ENCODE measurements at places on chromosomes 1 and 21.

GRCh38 chr1:78658901-78659300 lies 9.3 kb downstream of the IFI44 start:
- DNase-seq: no peak

DNA sequence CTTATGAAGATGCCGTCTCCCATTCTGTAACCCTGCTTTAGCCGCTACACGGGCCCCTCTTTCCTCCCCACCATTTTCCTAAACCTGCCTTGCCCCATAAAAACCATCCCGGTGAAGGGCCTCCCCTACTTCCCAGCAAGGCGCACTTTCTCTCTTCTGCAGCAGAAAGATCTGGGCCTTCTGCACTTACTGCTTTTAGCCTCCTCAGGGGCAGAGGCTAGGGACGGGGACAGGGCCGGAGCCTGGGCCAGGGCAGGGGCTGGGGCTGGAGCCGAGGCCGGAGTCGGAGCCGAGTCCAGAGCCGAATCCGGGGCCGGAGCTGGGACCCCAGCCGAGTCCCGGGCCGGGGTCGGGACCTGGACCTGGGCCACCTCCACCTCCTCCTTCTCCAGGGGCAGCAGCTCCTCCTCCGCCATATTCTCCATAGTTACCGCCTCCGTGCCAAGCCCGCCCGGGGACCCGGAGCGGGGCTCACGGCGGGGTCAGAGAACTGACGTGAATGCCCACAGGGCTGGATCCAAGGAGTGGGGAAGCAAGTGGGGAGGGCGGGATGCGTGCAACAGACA lies 382 bp downstream of the TRMT1L start:
- no peak for DNase-seq

- peak; percentile 77 for DNase-seq
Measured at GRCh38 chr1:182601416-182601786, 2.8 kb downstream of the RGS16 start.

DNA sequence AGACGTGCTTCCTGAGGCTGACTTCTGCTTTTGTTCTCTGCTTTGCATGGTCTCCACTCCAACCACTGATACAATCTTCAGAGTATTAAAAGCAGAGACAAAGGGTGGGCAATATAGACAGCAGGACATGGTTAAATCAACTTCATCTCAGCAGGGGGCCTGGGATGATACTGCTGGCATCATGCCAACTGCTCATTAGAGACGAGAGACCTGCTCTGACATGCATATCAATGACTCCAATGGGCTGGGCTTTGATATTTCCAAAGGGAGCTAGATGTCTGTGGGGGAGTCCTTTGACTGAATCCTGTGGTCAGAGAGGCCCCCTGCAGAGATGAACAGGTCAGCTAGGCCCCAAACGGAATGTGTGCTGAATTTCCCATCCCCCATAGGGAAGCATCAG lies 106.6 kb downstream of the ACTL8 start:
- DNase-seq: no peak

DNA sequence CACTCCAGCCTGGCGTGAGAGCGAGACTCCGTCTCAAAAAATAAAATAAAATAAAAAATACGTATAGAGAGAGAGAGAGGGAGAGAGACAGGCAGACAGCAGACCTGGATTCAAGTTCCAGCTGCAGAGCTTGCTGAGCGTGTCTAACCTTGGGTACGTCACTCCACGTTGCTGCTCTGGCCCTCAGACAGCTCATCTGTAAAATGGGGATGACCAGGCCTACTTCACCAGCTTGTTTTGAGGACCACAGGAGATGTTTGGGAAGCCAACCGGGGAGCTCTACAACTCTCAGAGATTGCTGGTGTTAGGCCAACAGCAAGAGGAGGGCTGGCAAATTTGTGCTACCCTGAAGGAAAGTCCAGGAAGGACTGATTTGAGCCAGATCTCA lies 499 bp upstream of the TRAF5 start:
- no peak for DNase-seq

- peak; percentile 36 for DNase-seq
Measured at GRCh38 chr1:32071758-32072621, 749 bp upstream of the TMEM39B start.

GRCh38 chr1:67441183-67441582 lies 11.0 kb upstream of the SERBP1 start:
- DNase-seq: no peak

GRCh38 chr1:20278692-20279130 lies 12.0 kb upstream of the VWA5B1 start:
- DNase-seq: no peak

DNA sequence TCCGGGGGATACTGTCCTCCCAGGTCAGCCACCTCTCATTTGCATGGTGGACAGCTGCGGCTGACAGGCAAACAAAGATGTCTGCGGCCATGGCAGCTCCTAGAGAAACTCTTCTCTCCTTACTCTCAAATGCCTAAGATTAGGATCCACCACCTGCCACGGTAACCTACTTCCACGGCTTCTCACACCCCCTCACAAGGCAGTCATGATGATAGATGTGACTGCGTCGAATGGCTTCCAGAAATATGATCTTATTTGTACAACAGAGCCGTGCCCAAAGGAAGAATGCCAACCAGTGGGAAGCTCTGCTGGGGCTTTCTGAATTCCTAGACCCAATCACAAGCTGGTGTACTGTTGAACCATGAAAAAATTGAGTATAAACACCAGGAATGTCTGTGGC lies 73.4 kb downstream of the BACE2 start:
- DNase-seq: no peak

DNA sequence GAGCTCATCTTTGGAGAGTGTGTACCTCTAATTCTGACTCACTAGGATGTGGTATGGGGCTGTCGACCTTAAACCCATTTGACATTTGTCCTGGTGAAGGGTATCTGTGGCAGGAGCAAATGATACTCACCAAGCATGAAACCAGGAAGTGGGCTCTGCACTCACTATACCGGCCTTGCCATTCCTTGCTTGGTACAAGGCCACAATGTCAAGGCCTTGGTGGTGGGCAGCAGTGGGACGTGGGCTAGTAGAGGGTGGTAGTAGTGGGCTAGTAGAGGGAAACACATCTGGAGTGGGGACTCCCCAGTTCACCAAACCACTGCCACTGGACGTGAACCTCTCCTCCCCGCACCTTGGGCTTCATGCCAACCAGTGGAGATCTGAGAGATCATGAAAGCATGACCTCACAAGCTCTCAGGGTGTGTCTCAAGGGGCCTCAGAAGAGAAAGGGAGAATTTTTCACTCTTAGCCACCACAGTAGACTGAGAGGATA lies 11.5 kb downstream of the TNFSF4 start:
- no peak for DNase-seq

- DNase-seq: peak; percentile 11
Measured at GRCh38 chr1:207344221-207344620, 22.7 kb downstream of the CD55 start.

DNA sequence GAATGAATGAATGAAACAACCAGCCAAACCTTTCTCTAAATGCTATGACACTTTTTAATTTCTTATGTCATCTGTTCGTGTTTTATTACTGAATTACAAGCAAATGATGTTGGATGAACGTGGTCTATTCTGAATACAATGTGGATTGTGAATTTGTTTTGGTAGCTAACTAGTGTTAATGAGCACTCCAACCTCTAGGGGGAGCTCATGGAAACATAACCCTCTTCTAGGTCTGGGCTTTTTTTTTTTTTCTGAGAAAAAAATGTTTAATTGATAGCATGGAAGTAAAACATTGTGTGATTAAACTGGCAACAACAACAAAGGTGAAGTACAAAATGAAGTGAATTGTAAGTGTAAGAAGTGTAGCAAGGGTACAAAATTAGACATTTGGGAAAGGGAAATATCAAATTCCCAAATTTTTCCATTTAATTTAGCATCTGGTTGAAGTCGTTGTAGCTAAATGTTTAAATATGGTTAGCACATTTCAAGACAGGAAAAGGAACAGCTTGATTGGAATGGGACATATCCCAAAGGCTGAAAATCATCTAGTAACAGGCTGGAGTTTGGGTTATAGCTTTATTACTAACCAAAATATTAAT lies 42.6 kb upstream of the PTGS2 start:
- DNase-seq: peak; percentile 56

DNA sequence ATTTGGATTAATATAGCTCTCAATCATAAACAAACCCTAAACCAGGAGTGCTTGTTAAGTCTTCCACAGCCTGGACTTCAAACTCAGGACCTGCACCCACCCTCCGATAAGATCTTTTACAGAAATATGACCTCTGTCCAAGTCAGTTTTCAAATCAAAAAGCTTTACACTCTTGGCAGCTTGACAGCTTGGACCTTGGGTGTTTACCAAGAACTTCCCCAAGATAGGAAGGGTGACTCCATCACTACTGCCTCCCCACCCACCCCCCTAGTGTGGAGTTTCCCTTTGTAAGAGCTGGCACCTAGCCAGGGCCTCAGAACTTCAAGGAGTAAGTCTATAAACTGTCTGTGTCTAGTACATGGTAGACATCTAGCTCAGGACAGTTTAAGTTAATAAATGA lies 9.6 kb downstream of the BCAR3 start:
- DNase-seq: no peak

- DNase-seq: peak; percentile 7
Measured at GRCh38 chr21:26946744-26947446, 20.0 kb downstream of the ADAMTS5 start.

GRCh38 chr1:177432897-177433296 lies 262.1 kb downstream of the BRINP2 start:
- DNase-seq: peak; percentile 7

GRCh38 chr1:243718893-243719292 lies 131.2 kb downstream of the AKT3 start:
- peak; percentile 74 for DNase-seq

DNA sequence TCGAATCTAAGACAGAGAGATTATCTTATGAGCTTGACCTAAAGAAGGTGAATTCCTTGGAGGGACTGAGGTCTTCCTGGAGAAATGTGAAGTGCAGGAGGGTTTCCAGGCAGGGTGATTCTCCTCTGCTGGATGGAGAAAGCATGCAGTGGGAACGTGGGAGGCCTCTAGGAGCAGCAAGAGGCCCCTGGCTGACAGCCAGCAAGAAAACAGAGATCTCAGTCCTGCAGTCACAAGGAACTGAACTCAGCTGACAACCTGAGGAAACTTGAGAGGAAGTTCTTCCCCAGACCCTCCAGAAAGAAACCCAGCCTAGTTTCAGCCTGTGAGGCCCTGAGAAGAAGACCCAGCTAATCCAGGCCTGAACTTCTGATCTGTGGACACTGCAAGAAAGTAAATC lies 345.9 kb downstream of the FAM72C start:
- DNase-seq: no peak

GRCh38 chr1:36782785-36783184 lies 251.5 kb downstream of the GRIK3 start:
- no peak for DNase-seq

DNA sequence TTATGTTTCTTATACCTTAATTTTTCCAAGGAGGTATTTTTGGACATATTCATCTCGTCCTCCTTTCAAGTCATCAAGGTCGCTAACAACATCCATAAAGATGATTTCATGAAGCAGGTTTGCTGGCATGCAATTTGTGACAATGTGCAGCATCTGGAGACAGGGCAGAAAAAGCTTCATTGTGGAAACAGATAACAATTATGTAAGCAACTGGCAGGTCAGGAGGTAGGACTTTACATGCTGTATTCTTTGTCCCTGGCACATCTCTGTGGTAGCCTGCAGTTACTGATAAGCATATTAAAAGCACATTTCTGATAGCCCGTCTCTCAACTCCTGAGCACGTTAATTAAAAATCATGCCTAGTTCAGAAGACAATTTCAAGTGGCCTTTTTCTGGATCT lies 156.8 kb downstream of the LEPR start:
- no peak for DNase-seq

GRCh38 chr1:156082309-156083091 lies at the start of gene MEX3A:
MEX3A (minus strand) TSS chr1:156082465; CDS start chr1:156081998, 467 bp downstream.
- peak; percentile 92 for DNase-seq

GRCh38 chr1:117112047-117112717 lies 9.4 kb downstream of the TRIM45 start:
- no peak for DNase-seq

DNA sequence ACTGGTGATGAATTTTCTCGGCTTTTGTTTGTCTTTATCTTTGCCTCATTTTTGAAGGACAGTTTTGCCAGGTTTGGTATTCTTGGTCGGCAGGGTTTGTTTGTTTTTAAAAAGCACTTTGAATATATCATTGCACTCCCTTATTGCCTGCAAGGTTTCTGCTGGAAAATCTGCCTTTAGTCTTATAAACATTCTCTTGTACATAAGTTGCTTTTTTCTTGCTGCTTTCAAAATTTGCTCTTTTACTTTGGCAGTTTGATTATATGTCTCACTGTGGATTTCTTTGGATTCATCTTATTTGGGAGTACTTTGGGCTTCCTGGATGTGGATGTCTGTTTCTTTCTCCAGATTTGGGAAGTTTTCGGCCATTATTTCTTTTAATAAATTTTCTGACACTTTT lies 58.1 kb upstream of the C1orf146 start:
- no peak for DNase-seq

DNA sequence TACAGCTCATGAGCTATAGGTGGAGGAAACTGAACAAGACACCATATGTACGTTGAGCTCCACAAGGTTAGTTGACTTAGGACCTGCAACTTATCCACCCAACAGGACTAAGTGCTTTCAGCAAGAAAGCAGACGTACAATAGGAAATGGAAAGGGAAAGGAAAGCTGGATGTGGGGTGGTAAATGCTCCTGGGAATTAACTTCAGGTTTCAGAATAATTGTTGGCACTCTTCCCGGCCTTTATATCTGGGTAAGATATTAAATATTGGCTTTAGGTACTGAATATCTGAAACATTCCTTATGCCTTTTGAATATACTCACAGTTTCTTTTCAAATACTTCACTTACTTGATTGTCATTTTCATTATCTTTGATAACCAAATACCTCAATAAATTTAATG lies 36.3 kb downstream of the GLMN start:
- no peak for DNase-seq

- no peak for DNase-seq
Measured at GRCh38 chr1:164982545-164982944, 374.0 kb downstream of the LMX1A start.

DNA sequence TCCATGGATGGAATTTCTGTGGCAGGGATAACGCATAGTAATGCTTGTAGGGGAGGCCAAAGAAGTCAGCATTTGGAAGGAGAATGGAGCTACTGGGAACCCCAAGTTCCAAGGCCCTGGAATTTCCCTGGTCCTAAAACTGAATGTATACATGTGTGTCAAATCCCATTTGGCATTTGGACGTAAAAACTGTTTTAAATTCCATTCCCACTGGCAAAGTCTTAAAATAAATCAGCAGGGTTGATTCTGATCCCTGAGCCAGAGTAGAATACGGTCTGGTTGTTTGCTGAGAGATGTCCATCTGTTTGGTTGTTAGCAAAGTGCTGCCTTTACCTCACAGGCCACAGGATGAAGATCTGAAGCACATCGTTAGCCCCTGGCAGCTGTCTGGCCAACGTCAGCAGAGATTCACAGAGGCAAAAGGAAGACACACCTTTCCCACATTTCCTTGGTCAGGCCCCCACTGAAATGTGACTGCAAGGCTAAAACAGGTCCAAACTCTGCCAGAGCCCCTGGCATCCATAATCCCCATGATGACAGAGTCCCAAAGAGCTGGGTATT lies 62.2 kb downstream of the GORAB start:
- no peak for DNase-seq
